Activated CD8-positive, alpha-beta memory T cell treated with anti-CD3 and anti-CD28 coated beads for 48 hours (primary cell): ENCODE measurements at places on chromosomes 16 and 17.

- DNase-seq, result no peak
Measured at GRCh38 chr17:36188891-36189306, 7.7 kb downstream of the CCL3L1 start.

- no peak for DNase-seq
Measured at GRCh38 chr17:28849281-28849680, 5.5 kb upstream of the ERAL1 start.

- no peak for DNase-seq
Measured at GRCh38 chr17:75077496-75078283, 10.1 kb upstream of the SLC16A5 start.

DNA sequence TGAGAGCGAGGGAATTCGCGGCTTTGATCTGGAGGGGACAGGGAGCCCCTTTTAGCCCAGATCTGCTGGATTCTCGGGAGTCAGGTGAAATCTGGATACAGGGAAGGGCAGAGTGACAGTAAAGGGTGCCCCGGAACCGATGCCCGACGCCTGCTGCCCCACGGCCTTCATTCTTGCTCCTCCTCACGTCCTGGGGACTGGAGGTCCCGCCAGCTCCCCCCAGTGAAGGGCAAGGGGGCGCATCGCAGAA, 596 bp downstream of the OR1F1 start:
- no peak for DNase-seq

DNA sequence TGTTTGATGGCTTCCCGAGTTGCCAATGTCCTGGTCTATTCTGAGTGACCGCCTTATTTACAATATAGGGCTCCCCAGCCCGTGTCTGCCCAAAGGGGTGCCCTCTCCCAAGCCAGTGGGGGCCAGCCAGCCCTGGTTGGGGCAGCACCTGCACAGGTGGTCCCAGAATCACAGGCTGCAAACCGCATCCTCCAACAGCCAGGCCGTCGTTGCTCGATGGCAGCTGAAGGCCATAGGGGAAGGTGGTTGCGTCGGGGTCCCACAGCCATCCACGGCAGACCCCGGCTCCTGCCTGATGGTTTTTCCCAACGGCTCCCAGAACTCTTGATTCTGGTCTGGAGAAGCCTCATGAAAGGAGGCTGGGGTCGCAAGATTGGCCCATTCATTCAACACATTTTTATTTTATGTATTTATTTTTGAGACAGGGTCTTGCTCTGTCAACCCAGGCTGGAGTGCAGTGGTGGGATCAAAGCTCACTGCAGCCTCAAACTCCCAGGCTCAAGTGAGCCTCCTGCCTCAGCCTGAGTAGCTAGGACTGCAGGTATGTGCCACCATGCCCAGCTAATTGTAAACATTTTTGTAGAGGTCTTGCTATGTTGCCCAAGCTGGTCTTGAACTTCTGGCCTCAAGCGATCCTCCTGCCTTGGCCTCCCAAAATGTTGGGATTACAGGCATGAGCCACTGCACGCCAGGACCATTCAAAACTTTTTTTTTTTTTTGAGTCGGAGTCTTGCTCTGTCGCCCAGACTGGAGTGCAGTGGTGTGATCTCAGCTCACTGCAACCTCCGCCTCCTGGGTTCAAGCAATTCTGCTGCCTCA, 79.0 kb upstream of the TOB1 start:
- no peak for DNase-seq

DNA sequence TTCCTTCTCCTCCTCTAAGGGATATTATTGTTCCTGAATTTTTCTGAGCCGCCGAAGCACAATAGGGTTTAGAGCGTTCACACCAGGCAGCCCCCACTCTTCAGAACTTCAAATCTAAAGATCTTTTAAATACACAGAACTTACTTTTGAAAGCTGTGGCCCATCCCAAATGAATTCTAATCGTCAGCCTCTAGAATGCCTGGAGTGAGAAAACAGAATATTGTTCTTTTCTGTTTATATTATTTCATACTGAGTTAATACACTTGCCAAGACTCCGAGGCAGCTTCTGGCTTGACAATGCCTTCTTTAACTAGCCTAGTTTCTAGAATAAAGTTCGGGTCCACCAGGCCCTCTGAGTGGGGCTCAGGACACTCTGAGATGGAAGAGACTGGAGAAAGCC, 405.6 kb downstream of the WWOX start:
- DNase-seq, result no peak
